ENCODE measurements at places on chromosomes 1 and 21.

DNA sequence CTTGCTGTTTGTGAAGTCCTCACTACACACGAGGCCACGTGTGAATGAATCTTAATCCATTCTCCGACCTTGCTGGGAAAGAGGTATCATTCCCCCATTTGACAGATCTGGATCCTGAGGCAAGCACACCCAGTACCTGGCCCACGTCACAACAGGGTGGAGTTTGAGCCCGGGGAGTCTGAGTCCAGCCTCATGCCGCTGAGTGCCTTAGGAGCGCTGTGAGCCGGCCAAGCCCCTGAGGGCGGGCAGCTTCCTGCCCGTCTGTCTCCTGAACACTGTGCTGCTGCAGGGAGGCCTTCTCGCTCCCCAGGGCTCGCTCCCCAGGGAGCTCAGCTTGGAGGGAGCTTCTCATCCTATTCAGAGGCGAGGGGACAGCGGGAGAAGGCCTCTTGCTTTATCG, 29.7 kb downstream of the SLC45A1 start:
- H3K27me3 ChIP-seq = no peaks in the 10 kb centered on the region
- no peak overlapping the region for H3K4me3 ChIP-seq
- no peak overlapping the region for H3K27ac ChIP-seq
- no peak for DNase-seq
- H3K36me3 ChIP-seq = no peaks in the 10 kb centered on the region
- peaks cover 5% of the 10 kb centered on the region for H3K4me1 ChIP-seq

GRCh38 chr1:78649628-78650027, at the start of gene IFI44:
IFI44 (plus strand) TSS chr1:78649831; CDS start chr1:78650196, 365 bp downstream.
- no peak within 1 kb of the TSS for H3K27ac ChIP-seq
- no peaks in the 10 kb centered on the region for H3K36me3 ChIP-seq
- peaks cover 13% of the 10 kb centered on the region for H3K4me1 ChIP-seq

GRCh38 chr1:181714428-181714827, 231.1 kb downstream of the CACNA1E start:
- no peaks in the 10 kb centered on the region for H3K4me1 ChIP-seq
- no peaks in the 10 kb centered on the region for H3K27me3 ChIP-seq
- H3K36me3 ChIP-seq = no peaks in the 10 kb centered on the region
- no peak overlapping the region for H3K27ac ChIP-seq
- DNase-seq = no peak

DNA sequence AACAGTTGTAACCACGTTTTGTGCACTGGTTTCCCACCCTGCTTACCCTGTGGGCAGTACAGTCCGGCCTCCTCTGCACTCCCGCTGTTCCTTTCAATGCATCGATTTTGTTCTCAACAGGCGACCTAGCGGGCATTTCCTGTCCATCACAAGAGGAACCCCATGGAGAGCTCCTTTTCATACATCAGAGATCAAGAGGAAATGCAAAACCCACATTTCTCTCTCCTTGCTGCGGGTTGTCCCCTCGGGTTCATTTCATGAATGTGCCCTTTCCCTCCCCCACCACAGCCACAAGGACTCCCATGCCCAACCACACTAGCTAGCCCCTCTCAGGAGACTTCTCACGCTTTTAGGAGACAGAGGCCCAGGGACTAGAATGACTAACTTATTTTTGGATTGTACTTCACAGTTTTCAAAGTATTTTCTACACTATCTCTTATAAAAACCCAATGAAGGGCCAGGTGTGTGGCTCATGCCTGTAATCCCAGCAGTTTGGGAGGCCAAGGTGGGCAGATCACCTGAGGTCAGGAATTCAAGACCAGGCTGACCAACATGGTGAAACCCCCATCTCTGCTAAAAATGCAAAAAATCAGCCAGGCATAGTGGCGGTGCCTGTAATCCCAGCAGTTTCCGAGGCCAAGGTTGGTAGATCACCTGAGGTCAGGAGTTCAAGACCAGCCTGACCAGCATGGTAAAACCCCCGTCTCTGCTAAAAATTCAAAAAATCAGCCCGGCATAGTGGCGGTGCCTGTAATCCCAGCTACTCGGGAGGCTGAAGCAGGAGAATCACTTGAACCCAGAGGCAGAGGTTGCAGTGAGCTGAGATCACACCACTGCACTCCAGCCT, 18.4 kb downstream of the ATP1A4 start:
- H3K27ac ChIP-seq = no peak overlapping the region
- H3K27me3 ChIP-seq = peaks cover 17% of the 10 kb centered on the region
- no peaks in the 10 kb centered on the region for H3K4me1 ChIP-seq
- DNase-seq = no peak
- H3K4me3 ChIP-seq = no peak overlapping the region

- no peak overlapping the region for H3K27ac ChIP-seq
- H3K4me1 ChIP-seq = peaks cover 5% of the 10 kb centered on the region
- no peak overlapping the region for H3K4me3 ChIP-seq
- no peak for DNase-seq
- no peaks in the 10 kb centered on the region for H3K27me3 ChIP-seq
Observed at GRCh38 chr1:221040691-221041285, 161.5 kb downstream of the HLX start.

GRCh38 chr1:107525961-107526360, 385.1 kb downstream of the NTNG1 start:
- no peaks in the 10 kb centered on the region for H3K4me1 ChIP-seq
- no peak for DNase-seq
- no peaks in the 10 kb centered on the region for H3K36me3 ChIP-seq

DNA sequence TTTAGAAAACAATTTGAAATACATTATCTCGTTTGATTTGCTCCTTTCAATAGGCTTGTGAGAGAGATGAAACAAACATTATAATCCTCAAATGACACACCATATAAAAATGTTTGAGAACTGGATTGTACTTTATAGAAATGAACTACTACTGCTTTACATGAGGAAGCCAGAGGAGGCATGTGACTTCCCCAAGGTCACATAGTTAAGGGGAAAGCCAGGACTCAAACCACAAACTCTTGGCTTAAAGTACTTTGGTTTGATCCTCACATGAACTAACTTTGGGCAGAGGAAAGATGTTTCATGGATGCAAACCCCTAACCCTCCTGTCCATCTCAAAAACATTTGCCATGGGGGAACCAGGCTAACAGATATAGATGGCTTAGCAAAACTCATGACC, 4.7 kb downstream of the ARHGEF11 start:
- H3K36me3 ChIP-seq = no peaks in the 10 kb centered on the region
- DNase-seq = peak; percentile 14
- H3K27ac ChIP-seq = no peak overlapping the region
- peaks cover 35% of the 10 kb centered on the region for H3K4me1 ChIP-seq

- H3K27me3 ChIP-seq = no peaks in the 10 kb centered on the region
- no peak overlapping the region for H3K4me3 ChIP-seq
- H3K36me3 ChIP-seq = no peaks in the 10 kb centered on the region
- H3K4me1 ChIP-seq = no peaks in the 10 kb centered on the region
- no peak for DNase-seq
- H3K27ac ChIP-seq = no peak overlapping the region
Observed at GRCh38 chr1:3712573-3713535, 39.4 kb upstream of the CCDC27 start.

- peaks cover 36% of the 10 kb centered on the region for H3K4me1 ChIP-seq
- no peak for DNase-seq
- H3K36me3 ChIP-seq = no peaks in the 10 kb centered on the region
- no peaks in the 10 kb centered on the region for H3K27me3 ChIP-seq
- H3K27ac ChIP-seq = no peak overlapping the region
Observed at GRCh38 chr1:243845888-243846287, 4.2 kb downstream of the AKT3 start.

DNA sequence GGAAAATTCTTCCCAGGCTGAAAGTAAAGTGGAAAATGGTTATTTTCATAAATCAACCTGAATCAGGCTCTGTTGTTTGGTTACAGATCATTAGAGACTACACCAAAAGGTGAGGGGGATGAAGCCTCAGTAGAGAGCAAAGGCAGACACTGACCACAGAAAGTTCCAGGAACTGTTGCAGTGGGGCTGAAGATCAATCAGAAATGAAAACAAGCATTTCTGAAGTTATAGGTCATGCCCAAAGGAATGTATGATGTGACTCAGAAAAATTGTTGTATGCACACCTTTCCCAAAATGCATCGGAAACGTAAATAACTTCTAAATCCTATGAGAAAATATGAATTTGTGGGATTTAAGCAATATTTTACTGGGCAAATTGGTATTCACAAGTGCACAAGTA, 63.3 kb downstream of the FYB2 start:
- no peak overlapping the region for H3K27ac ChIP-seq
- DNase-seq = no peak
- no peaks in the 10 kb centered on the region for H3K36me3 ChIP-seq
- no peaks in the 10 kb centered on the region for H3K27me3 ChIP-seq

GRCh38 chr1:213977486-213977842, 10.3 kb upstream of the PROX1 start:
- H3K4me1 ChIP-seq = peaks cover 38% of the 10 kb centered on the region
- H3K27me3 ChIP-seq = no peaks in the 10 kb centered on the region
- H3K4me3 ChIP-seq = no peak overlapping the region
- H3K27ac ChIP-seq = peak overlapping the region; percentile 62
- DNase-seq = peak; percentile 98

GRCh38 chr1:29569971-29570634, 333.8 kb downstream of the PTPRU start:
- H3K27ac ChIP-seq = no peak overlapping the region
- H3K4me1 ChIP-seq = no peaks in the 10 kb centered on the region
- no peaks in the 10 kb centered on the region for H3K36me3 ChIP-seq
- no peaks in the 10 kb centered on the region for H3K27me3 ChIP-seq

DNA sequence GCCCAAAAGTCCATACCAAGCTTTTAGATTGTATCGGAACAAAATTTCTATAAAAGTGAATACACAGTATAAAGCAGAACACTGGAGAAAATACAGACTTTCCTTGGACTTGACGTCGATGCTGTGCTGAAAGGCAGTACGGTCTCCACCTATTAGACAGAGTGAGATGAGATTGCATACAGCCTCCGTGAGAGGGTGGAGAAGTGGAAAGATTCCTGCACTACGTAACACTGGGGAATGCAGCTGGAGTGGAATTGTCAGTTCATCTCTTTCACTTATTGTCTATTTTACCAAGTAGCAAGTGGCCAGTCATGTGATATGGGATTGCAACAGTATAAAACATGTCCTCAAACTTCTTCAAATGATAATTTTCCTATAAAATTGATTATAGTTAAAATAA, 209.5 kb downstream of the ZP4 start:
- no peaks in the 10 kb centered on the region for H3K4me1 ChIP-seq
- no peak overlapping the region for H3K27ac ChIP-seq
- H3K27me3 ChIP-seq = no peaks in the 10 kb centered on the region
- H3K36me3 ChIP-seq = no peaks in the 10 kb centered on the region

- no peak for DNase-seq
- no peaks in the 10 kb centered on the region for H3K36me3 ChIP-seq
Observed at GRCh38 chr1:89440911-89441310, 77.1 kb downstream of the GBP6 start.

DNA sequence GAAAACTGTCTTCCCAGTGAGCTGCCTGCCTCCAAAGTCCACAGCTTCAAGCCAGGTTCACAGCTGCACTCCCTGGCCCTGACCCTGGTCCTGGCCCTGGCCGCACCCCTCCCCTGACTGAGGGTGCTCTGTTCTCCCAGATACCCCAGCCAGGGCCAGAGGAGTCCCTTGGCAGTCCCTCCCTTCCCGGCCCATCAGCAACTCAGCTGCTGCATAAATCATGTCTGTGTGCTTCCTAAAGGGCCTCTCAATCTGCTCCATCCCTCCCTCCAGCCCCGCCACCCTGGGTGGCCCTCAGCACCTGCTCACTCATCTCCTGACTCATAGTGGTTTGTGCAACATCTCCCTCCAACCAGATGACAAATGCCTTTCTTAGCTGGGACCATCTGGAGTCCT, 24.8 kb upstream of the C1orf174 start:
- no peak for DNase-seq
- no peaks in the 10 kb centered on the region for H3K36me3 ChIP-seq
- no peak overlapping the region for H3K27ac ChIP-seq
- no peaks in the 10 kb centered on the region for H3K4me1 ChIP-seq
- H3K27me3 ChIP-seq = no peaks in the 10 kb centered on the region
- H3K4me3 ChIP-seq = no peak overlapping the region

DNA sequence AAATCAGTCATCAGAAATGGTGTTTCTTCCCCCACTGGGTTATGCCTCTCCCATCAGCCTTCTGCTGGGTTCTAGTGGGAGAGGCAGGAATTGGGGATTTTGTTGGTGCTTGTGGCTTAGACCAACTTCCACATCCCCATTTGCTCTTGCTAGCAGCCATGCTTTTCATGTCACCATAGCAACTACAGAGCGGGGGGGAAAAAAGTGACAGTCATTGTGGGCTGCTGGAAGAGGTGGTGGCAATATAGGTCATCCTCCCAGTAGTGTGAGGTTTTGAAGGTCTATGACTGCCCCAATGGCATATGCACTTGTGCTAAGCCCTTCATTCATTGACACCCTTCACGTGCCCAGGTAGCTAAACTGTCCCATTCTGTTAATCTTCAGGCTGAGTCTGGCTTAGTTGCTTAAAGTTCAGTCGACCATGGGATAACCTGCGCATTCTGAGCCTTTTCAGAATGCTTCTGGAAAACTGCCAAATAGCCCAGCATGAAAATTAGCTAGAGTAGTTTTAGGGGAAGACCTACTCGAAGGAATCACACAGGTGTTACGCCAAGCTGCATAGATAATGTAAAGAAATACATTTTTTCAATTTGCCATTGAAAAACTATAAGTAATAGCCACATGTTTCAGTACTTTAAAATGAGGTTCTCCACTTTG, 53.7 kb upstream of the ZNF326 start:
- H3K4me1 ChIP-seq = no peaks in the 10 kb centered on the region
- H3K27me3 ChIP-seq = no peaks in the 10 kb centered on the region
- DNase-seq = no peak

GRCh38 chr1:66607458-66607857, 73.5 kb downstream of the SGIP1 start:
- no peak overlapping the region for H3K4me3 ChIP-seq
- H3K27ac ChIP-seq = no peak overlapping the region
- no peaks in the 10 kb centered on the region for H3K27me3 ChIP-seq
- DNase-seq = no peak

- H3K36me3 ChIP-seq = peaks cover 4% of the 10 kb centered on the region
- peaks cover 42% of the 10 kb centered on the region for H3K4me1 ChIP-seq
- no peak overlapping the region for H3K27ac ChIP-seq
- peak; percentile 89 for DNase-seq
- no peak overlapping the region for H3K4me3 ChIP-seq
Observed at GRCh38 chr1:36133484-36133883, 8.5 kb upstream of the COL8A2 start.

DNA sequence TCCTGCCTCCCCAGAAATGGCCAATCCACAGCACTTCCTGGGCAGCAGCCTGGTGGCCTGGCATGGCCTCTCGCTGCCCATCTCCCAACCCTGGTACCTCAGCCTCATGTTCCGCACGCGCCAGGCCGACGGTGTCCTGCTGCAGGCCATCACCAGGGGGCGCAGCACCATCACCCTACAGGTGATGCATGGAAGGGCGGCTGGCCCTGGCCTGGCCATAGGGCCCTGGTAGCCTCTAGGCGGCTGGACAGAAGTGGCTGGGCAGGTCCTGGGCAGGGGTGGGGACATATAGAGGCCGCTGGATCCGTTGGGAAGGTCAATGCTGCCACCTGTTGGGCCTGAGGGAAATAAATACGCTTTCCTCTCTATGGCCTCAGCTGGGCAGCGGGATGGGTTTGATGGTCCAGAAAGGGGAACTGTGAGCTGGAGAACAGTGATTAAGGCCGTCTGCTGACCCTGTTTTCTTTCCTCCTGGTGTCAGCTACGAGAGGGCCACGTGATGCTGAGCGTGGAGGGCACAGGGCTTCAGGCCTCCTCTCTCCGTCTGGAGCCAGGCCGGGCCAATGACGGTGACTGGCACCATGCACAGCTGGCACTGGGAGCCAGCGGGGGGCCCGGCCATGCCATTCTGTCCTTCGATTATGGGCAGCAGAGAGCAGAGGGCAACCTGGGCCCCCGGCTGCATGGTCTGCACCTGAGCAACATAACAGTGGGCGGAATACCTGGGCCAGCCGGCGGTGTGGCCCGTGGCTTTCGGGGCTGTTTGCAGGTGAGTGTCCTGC, 14.4 kb downstream of the CELSR2 start:
- H3K27me3 ChIP-seq = no peaks in the 10 kb centered on the region
- no peak overlapping the region for H3K27ac ChIP-seq
- peak; percentile 82 for DNase-seq
- no peaks in the 10 kb centered on the region for H3K4me1 ChIP-seq
- H3K4me3 ChIP-seq = no peak overlapping the region

Data from endothelial cell of umbilical vein (primary cell).